Cardiac muscle cell (in vitro differentiated cells and primary cell): ENCODE measurements at places on chromosomes 2 and 18. TPM values are rescaled to one million over a fixed set of nuclear protein-coding genes. Genes with fewer than 3 reads are reported as not detected.

Gene NPAS2
- 0.18 and 0.89 TPM in 2 replicates for total RNA-seq

Gene CDH7
- total RNA-seq = 0.32 and 0.74 TPM in 2 replicates

Gene FNDC4
- total RNA-seq = 39.4 and 53.4 TPM in 2 replicates

Gene EVX2
- total RNA-seq = 0.06 and 0.11 TPM in 2 replicates

Gene KIAA1328
- total RNA-seq = 6.6 and 11.5 TPM in 2 replicates

DNA sequence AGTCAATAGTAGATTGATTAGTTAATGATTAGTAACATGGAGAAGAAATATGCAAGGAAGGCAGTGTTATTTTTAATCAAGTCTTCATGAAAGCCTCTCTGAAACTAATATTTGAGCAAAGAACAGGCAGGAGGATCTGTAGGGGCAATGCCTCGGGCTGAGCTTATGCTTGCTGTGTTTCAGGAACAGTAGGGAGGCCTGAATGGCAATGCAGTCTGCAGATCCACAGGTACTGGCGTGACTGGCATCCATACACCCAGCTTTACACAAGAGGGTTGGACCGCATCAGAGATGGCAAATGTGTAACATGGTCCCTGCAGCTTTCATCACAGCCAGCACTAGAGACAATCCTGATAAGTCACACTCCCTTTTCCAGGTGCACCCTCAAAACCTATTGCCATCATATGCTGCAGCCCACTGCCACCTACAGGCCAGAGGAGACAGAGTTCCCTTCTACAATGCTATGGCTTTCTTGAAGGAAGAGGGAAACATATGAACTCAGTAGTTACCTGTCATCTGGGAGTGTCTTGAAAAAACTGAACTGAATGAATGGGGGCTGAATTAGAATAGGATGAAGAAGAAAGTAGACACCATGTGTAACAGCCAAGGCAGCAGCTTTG lies 582.4 kb upstream of the RAB6C start:
- no peak overlapping the region for H3K4me3 ChIP-seq
- no peaks in the 10 kb centered on the region for H3K36me3 ChIP-seq
- no peak overlapping the region for H3K27ac ChIP-seq
- no peaks in the 10 kb centered on the region for H3K27me3 ChIP-seq
- peaks cover 3% of the 10 kb centered on the region for H3K4me1 ChIP-seq

- H3K27ac ChIP-seq = peak overlapping the region; percentile 55
- DNase-seq = no peak
- no peaks in the 10 kb centered on the region for H3K27me3 ChIP-seq
- H3K4me1 ChIP-seq = peaks cover 32% of the 10 kb centered on the region
- no peak overlapping the region for H3K4me3 ChIP-seq
Observed at GRCh38 chr2:40101131-40101575, 322.1 kb upstream of the THUMPD2 start.

GRCh38 chr18:23281626-23282436 lies 146.5 kb downstream of the CABLES1 start:
- H3K4me3 ChIP-seq = no peak overlapping the region
- H3K27me3 ChIP-seq = no peaks in the 10 kb centered on the region
- DNase-seq = peak; percentile 17
- no peaks in the 10 kb centered on the region for H3K4me1 ChIP-seq
- no peak overlapping the region for H3K27ac ChIP-seq

DNA sequence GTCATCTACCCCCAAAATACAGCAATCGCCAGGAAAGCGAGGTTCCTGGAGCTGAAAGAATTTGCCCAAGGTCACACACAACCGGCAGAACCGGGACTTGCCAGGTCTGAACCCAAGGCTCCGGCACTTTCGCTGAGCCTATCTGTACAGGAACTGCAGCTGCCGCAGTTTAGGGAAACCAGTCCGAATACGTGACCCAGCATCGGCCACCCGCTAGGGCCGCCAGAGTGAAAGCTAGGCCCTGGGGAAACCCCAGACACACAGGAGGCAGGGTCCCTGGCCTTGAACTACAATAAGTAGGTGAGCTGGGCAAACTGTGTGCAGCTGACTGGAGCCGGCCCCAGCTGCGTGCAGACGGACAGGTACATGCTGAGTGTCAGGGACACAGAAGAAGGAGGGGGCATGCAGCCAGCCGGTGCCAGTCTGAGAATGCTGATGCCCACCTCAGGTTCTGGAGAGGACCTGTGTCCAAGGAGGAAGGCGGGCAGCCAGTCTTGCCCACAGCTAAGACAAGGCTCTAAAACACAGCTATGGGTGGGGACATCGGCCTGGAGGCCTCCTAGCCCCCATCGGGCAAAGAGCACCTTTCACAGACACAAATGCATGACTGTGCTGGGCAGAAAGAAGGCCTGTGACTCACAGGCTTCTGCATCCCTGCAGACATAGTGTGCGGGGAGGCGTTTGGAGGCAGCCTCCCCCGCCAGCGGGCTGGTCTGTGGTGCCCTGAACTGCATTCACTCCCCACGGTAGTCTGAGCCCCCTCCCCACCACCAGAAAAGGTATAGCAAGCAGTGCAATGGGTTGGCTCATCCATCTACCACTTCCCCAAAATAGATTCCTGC lies 107.4 kb upstream of the ID2 start:
- H3K27me3 ChIP-seq = no peaks in the 10 kb centered on the region

GRCh38 chr2:75561566-75562512 lies 1.1 kb upstream of the EVA1A start:
- DNase-seq = no peak
- H3K27me3 ChIP-seq = peaks cover 53% of the 10 kb centered on the region
- H3K27ac ChIP-seq = no peak overlapping the region
- no peaks in the 10 kb centered on the region for H3K4me1 ChIP-seq
- peak overlapping the region; percentile 57 for H3K4me3 ChIP-seq
- H3K36me3 ChIP-seq = no peaks in the 10 kb centered on the region

DNA sequence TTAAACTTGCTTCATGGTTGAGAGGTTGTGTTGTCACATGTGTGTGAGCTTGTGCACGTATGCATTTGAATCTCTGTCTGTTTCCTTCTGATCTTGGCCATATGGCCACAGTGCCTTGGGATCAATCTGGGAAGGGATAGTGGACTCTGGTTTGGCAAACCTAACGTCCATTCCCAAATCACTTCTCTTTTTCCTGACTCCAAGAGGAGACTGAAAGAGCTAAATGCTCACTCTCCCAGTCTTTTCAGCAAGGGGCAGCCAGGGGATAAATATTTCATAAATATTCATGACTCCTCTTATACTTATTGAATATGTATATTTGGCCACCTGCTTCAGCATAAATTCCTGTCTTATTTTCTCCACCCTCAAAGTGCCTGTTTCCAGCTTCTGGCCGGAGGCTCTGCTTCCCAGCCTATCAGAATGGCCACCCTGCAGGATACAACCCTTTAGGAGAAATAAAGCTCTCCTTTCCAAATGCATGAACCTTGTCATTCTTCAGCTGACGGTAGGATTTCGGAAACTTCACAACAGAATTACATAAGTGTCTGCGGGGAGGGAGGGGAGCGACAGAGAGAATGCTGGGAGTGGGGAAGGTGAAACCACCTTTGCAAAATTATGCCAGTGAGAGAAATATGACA lies 112.2 kb upstream of the COPS8 start:
- no peak overlapping the region for H3K27ac ChIP-seq
- no peak overlapping the region for H3K4me3 ChIP-seq
- no peak for DNase-seq
- peaks cover 17% of the 10 kb centered on the region for H3K4me1 ChIP-seq
- H3K27me3 ChIP-seq = no peaks in the 10 kb centered on the region
- H3K36me3 ChIP-seq = no peaks in the 10 kb centered on the region

- H3K4me3 ChIP-seq = peak within 1 kb of the TSS; percentile 38
- peaks cover 5% of the 10 kb centered on the region for H3K4me1 ChIP-seq
- no peak within 1 kb of the TSS for H3K27ac ChIP-seq
- peaks cover 98% of the 10 kb centered on the region for H3K27me3 ChIP-seq
Observed at GRCh38 chr2:229714080-229714735, at the start of gene DNER. Gene DNER, minus strand, starts transcription at chr2:229714555. Its CDS starts 132 bp downstream, at chr2:229714423.

- H3K36me3 ChIP-seq = no peaks in the 10 kb centered on the region
- no peaks in the 10 kb centered on the region for H3K27me3 ChIP-seq
- H3K27ac ChIP-seq = no peak overlapping the region
- H3K4me3 ChIP-seq = no peak overlapping the region
- H3K4me1 ChIP-seq = peaks cover 5% of the 10 kb centered on the region
Observed at GRCh38 chr18:24657444-24657842, 197.0 kb downstream of the HRH4 start.
